Mesenteric fat pad (tissue), 1 donor: ENCODE measurements at places on chromosomes 3 and 15. TPM values are rescaled to one million over a fixed set of nuclear protein-coding genes. Genes with fewer than 3 reads are reported as not detected.

The RLBP1 gene
- total RNA-seq: not detected

The TTC23 gene
- total RNA-seq: 18.7 TPM

The CCDC33 gene
- not detected for total RNA-seq

The AHSG gene
- total RNA-seq: not detected

The ALPK3 gene
- 2.7 TPM for total RNA-seq

The HESX1 gene
- total RNA-seq: not detected

The AADAC gene
- total RNA-seq: 0.93 TPM

The MESP1 gene
- total RNA-seq: 16.0 TPM
